ENCODE measurements at places on chromosomes 13 and 19.

GRCh38 chr13:20174656-20175405 is 14.0 kb upstream of the GJA3 start:
- peak; percentile 86 for DNase-seq

DNA sequence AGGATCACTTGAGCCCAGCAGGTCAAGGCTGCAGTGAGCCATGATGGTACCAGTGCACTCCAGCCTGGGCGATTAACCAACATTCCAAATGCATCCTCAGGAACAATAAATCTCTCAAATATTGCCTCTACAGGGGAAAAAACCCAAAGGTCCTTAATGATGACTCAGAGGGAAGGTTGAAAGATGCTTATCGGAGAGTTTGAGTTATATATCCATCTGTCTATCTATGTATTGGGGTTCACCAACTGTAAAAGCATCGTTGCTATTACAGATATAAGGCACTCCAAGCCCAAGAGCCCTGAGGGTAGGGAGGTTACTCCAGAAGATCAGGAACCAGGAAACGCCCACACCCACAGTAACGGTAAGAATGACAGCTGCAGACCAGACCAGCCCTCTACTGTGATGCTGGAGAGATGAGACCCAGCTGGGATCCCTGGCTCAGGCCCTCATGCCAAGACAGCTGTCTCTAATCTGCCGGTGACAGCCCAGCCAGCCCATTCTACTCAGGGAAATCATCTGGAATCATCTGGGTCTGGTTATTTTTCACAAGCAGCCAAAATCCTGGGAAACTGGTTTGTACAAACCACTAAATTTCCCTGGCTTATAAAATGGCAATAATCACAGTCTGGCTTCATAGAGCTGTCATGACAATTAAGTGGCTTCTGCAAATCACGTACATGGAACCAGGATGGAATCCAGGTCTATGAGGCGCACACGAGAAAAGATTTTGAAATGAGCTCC is 23.8 kb downstream of the TEX101 start:
- DNase-seq, result no peak

- no peak for DNase-seq
Observed at GRCh38 chr13:63516124-63516523, 2100.5 kb upstream of the PCDH20 start.

DNA sequence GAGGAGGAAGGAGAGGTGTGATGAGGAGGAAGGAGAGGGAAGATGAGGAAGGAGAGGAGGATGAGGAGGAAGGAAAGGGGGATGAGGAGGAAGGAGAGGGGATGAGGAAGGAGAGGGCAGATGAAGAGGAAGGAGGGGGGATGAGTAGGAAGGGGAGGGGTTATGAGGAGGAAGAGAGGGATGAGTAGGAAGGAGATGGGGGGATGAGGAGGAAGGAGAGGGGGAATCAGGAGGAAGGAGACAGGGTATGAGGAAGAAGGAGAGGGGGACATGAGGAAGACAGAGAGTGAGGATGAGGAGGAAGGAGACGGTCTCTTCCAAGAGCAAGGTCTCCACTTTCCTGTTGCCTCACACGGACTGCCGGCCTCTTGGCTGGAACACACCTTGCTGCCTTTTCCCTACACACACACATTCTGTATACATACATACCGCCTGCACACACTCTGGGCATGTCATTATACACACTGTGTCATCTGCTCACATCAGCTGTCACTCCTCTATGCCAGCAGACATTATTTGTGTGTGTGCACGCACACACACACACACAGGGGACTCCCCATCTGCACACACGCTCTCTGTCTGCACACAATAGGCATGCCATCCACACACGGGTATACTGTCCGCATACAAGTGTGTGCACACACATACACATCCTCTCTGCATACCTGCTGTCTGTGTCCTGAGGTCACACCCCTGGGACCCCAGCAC is 11.1 kb upstream of the VSTM2B start:
- no peak for DNase-seq

DNA sequence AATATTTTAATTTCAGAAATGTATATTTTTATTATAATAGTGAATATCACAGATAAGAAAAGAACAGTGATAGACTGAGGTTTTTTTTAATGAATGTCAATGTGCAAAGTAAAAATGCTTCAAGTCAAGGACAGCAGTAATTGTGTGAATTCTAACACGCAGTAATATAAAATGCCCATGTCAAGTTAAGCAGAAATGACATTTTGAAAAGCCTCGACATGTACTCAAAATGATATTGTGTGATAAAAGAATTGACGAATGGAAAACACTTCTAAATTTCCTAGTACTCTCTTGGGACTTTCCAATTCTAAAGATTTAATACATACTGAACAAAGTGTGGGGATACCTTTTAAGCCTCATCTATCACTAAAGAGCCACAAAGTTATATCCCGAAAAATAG is 172.6 kb downstream of the SLITRK6 start:
- no peak for DNase-seq

GRCh38 chr13:97198753-97199152 is 23.4 kb upstream of the MBNL2 start:
- DNase-seq, result no peak

DNA sequence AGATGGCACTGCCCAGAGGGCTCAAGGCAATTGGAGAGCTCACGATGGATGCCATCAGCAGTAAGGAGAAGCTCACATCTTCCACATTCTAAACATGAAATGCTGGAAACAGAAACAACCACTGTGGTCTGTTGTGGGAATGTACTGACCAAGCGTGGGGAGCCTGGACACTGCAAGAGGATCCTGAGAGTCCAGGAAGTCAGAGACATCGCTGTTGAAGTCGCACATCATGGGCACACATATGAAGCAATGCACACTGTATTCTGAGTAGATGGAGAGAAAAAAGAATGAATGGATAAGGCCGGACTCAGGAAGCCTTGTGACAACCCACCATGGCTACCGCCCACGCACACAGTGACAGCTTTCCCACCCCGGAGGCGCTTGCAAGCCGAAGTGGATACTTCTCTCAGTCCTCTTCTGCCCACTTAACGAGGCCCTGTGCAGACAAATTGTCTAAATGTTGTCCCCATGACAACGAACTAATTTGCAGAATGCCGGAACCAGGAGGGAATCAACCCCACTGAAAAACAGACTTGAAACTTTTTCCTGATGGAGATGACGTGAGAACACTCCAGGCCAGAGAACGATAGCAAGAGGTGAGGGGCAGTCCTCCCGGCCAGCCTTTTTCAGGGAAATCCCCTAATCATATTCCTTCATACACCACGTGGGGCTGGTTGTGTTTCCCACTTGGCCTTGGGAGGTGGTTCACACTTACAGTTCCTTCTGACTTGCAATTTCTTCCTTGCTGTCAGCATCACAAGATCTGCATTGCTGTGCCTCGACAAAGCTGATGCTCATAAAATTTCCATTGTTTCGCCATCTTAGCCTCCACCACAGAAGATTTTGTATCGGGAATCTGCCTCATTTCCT is 109.6 kb upstream of the SERP2 start:
- DNase-seq, result no peak

- no peak for DNase-seq
Observed at GRCh38 chr13:33445476-33445875, 159.9 kb upstream of the STARD13 start.

- DNase-seq, result no peak
Observed at GRCh38 chr13:107563099-107563925, 652.0 kb downstream of the LIG4 start.

DNA sequence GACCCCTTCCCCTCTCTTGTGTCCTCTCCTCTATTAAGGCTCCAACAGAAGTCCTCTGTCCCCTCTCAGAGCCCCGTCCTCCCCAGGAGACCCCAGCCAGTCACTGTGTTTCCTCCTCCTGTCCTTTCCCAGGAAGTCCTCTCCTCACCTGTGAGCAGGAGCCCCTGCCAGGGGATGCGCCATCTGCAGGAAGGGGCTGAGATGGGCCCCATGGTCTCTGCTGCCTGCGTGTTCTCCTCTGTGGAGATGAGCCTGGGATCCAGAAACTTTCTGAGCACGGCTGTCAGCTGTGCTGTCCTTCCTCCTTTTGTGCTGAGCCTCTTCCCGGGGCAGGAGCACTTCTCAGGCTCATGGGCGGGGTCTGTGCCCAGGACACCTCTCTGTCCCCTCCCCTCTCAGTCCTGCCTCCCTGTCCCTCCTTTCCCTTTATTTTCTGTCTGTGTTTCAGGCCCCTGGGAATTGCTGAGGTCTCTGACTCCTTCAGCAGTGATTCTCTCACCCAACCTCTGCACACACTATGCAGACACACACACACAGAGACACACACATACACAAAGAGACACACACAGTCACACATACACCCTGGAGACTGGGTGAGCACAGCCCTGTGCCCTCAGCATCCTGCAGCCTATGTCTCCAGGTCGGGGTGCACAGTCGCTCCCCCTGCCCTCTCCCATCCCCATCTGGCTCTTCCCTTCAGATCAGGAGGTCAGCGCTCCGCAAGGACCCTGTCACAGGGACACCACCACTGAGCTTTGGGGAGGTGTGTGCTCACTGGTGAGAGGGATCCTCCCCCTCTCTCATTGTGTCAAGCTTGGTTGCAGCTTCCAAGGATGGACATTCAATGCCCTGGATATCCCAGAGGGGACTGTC is at the start of gene CEACAM8:
Gene CEACAM8 (minus strand): TSS at position 308 of the 873 bp plus-strand sequence. CDS start 96 bp downstream, at position 212.
- DNase-seq, result no peak

- DNase-seq, result peak; percentile 25
Observed at GRCh38 chr19:21101521-21102242, 19.7 kb downstream of the ZNF714 start.

GRCh38 chr13:114136576-114136975 is 4.2 kb upstream of the RASA3 start:
- DNase-seq, result no peak

GRCh38 chr19:44752123-44752815 is 3.8 kb downstream of the BCL3 start:
- no peak for DNase-seq

DNA sequence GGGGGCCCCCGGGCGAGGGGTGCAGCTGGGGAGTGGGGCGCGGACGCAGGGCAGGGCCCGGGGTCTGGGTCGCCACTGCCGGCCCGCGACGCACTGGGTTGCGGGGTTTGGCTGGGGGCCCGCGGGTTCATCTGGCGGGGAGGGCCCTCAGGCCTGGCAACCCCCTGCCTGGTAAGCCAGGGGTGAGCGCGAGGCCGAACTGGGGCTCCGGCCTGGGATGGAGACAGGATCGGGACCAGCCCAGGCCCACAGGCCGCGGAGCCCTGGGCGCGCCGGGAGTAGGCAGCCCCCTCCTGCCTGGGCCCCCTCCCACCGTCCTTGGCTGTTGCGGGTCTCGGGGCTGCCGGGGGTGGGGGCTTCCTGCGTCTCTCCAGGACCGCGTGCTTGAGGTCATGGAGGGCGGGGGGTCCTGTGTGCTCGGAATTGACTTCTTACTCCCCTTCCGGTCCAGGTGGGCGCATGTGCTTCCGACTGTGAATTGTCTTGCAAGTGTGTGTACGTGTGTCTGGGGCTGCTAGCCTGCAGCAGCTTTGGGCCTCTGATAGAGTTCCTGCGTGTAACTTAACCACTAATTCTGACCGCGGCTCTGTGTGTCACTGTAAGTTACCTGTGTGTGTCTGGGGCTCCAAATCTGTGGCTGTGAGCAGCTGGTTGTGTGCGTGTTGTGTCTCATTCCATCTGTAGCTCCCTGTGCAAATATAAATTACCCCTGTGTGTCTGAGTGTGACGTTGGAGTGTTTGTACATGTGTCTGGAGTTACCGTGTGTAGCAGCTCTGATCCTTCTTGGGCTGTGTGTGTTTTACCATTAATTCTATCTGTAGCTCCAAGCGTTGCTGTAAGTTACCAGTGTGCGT is 751 bp downstream of the GRAMD1A start:
- DNase-seq, result peak; percentile 59

GRCh38 chr13:52010890-52011631 is at the start of gene ATP7B:
Gene ATP7B, minus strand, starts transcription at chr13:52011450. Its CDS starts 113 bp downstream, at chr13:52011337.
- no peak for DNase-seq

GRCh38 chr13:26095846-26096610 is 44.2 kb upstream of the SHISA2 start:
- DNase-seq, result no peak

- no peak for DNase-seq
Observed at GRCh38 chr13:106121173-106121754, 414.2 kb downstream of the EFNB2 start.

DNA sequence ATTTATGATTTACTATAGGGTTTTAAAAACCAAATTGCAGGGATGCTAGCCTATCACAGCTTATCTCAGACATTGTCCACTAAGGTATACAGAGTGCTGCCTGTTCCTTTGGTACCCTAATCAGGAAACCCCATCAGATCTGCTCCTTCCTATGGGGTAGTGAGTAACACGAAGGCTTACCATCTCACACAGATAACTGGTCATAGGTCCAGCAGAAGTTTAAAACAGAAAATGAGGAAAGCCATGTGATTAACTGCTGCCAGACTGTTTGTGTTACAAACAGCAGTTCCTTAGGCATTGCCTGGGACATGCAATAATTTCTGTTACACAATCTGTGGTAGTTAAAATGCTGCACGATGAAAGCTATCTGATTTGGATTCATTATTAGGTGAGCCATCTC is 53.5 kb upstream of the ALOX5AP start:
- no peak for DNase-seq

DNA sequence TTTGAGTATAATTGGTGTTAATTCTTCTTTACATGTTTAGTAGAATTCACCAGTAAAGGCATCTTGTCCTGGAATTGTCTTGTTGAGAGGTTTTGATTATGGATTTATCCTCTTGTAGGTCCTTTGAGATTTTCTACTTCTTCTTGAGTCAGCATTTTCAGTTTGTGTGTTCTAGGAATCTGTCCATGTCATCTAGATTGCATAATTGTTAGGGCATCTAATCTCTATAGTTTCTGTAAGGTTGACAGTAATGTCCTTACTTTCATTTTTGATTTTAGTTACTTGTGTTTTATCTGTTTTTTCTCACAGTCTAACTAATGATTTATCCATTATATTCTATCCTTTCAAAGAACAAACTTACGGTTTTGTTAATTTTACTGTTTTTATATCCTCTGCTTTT is 492.0 kb downstream of the FGF9 start:
- DNase-seq, result peak; percentile 43
